ENCODE measurements at places on chromosomes 3 and 15.

DNA sequence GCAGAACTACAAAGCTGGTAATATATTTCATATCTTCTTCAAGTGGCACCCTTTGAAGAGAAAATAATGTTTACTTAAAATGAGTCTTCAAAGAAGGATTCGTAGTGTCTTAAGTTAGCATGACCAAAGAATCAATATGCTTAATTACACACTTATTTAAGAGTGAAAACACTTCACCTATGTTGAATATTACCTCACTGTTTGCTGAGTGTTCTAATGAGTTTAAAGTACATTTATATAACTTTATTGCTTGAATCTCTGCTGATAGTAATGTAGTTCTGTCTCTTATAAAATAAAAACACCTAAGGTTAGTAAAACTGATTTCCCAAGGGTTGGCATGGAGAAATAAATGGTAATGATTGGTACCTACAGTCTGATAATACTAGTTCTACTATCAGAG is 143.3 kb upstream of the SLC2A2 start:
- no peak for DNase-seq

DNA sequence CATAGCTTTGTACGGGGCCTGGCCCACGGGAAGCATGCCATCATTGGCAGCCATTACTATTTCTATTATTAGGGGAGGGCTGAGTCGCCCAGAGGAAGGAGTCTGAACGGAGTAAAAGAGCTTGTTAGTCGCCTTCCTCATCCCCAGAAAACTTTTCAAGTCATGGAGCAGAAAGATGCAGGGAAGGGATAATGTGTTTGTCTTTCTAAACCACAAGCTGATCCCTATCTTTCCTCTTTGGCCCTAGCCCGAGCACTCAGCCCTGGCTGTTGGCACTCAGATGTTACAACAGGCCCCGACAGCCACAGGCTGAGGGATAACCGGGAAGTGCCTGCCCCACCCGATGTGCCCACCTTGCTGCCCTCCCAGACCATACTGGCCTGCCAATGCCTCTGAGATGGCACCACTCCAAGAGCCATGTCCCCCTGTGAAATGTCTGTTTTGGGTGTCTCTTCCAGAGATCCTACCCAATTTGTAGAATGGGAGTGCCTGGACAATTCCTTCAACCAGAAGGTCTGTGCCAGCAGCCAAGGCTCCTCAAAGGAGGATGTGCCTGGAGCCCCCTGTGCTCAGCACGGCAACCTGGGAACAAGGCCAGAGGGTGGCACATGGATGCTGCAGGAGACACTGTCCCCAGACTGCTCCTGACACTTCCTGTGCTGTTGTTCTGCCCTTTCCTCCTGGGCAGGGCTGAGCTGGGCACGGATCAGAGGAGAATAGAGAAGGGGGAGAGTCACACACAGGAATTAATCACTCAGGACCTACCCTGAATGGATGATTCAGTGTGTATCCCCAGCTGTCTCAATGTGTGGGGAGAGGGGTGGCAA is 10.8 kb downstream of the PAK6 start:
- DNase-seq, result peak; percentile 63

DNA sequence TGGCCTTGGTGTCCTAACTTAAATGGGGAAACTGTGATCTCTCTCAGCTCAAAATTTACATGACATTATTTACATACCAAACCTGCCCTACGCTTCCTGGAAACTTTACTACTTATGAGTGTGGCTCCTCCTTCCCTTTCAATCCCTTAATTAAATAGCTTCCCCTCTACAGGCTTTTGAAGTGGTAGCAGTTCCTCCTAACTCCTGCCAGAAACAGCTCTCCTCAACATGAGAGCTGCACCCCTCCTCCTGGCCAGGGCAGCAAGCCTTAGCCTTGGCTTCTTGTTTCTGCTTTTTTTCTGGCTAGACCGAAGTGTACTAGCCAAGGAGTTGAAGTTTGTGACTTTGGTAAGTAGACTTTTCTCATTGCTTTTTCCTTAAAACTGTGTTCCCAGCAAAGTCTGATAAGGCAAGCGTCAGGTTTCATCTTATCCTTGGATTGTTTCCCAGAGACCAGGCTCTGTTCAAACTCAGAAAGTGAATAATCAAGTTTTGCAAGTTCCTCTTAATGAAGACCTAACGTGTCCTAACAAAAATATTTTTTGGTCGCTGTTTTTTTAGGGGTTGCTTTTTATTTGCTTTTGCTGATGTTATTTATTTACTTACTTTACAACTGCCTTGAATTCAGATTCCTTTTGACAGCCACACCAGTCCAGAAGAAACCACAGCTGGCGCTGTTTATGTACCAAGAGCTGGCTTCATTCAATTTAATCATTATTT is at the start of gene ACP3:
Gene ACP3 (plus strand): TSS at position 179 of the 720 bp plus-strand sequence. CDS start 50 bp downstream, at position 229.
- DNase-seq, result peak; percentile 76

GRCh38 chr3:166706094-166706493 is 674.0 kb downstream of the ZBBX start:
- no peak for DNase-seq

GRCh38 chr3:161559177-161559998 is 62.8 kb downstream of the OTOL1 start:
- peak; percentile 34 for DNase-seq

DNA sequence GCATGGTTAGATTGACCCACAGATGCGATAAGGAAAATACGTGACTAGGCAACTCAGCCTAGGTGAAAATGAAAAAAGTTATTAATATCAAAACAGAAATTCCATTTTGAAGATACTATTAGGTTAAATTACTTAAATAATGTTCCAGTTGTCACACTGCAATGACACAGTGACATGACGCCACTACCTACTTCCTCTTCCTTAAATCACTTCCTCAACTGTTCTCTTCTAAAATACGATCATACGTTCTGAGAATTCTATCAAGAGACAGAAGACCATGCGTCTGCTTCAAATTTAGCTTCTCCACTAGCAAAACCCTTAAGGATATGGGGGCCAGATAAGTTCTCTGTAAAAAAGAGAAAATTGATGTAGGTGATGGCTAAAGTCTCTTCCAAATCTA is 18.2 kb downstream of the CMTM6 start:
- DNase-seq, result no peak

DNA sequence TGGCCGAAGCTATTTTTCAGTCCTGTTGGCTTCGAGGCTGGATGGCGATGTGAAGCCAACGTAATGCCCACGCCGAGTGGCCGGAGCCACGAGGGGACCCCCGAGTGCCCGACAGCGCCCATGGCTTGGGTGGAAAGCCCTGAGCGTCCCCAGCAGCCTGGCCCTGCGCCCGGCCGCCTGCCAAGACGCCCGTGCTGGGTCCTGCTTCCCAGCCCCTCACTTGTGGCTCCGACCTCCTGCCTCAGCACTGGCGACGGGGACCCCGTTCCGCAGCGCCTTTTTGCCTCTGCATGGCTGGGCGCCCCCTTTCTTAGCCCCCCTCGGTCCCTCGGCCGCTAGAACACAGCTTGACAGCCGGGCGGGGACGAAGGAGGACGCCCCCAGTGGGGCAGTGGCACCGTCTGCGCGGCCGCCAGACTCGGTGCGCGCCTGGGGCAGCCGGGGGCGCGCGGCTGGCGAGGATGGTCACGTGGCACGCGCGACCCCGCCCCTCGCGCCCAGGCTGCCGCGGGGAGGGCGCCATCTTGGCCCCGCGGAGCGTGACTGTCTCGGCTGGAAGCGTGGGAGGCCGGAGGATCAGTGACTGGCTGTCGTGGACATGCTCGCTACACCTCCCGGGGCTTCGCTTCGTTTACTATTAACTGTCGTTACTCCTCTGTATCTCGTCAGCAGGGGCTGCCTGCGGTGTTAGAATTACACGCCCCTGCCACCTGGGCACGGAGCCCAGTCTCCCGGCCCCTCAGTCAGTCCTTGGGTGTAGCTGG is 626 bp upstream of the GPR176 start:
- DNase-seq, result peak; percentile 58

DNA sequence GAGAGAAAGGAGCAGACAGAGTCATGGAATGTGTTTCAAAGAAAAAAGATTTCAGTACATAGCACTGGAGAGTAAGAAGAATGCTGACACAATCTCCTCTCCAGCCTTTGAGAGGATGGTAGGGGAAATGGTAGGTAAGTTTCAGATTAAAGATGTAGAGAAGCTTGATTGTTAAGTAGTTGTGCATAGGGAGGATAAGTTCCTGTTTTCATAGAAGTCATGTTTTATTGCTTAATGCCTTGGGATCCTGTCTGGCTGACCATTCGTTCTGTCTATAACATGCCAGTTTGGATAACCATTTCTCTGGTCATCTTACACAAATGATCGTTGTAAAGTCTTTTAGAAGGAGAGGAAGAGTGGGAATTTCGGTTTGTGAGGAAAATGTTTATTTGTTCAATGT is 95.7 kb upstream of the IGSF10 start:
- DNase-seq, result no peak

- DNase-seq, result peak; percentile 32
These were observed at the start of gene PLA2G4F for GRCh38 chr15:42156243-42156922. Gene PLA2G4F (minus strand): TSS chr15:42156636. CDS start chr15:42156549, 87 bp downstream.

GRCh38 chr15:27238707-27239423 is 267.9 kb downstream of the GABRG3 start:
- DNase-seq, result no peak

DNA sequence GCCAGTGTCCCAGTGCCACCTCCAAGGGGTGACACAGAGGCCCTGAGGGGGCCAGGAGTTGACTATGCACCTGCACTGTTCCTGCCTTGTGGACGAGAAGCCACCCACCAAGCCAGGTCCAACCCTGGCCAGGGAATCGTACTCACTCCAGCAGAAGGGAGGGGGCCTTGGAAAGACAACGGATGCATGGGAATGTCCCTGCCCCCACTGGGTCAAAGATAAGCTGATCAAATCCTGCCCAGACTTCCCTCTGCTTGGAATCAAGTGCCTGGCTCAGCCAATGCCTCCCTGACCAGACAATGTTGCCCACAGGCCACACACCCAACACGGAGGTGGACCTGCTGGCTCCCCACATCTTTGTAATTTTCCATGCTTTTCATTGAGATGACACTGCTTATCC is 23.9 kb downstream of the CACNA2D2 start:
- no peak for DNase-seq

DNA sequence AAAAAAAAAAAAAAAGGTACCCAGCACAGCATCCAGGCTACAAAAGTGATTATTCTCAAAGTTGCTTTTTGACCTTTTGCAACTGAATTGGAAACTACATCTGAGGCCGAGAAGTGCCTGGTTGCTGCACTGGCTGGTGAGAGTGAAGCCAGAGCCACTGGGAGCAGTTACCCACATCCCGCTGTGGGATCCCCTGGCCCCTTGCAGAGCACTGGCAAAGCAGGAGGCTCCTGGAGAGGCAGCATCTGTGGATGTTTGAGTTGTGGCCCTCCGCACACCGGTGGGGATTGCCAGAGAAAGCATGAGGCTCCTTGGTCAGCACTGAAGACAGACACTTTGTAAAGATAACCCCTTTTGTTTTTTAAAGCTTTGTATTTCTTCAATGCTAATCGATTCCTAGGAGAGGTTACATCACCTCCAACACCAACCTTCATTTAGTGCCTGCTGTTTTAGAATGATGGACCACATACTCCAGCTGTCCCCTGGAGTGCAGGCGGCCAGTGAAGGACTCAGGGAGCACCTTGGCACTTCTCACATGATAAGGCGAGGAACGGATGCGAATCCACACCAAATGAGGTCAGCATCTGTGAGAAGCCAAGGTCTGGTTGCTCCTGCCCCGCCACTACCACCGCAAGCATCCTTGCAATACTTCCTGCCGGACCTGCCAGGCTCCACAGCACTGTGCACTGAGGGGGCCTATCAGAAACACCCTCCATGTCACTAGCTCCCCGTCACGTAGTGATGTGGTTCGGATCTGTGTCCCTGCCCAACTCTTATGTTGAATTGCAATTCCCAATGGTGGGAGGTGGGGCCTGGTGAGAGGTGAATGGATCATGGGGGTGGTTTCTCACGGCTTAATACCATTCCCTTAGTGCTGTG is 256.5 kb downstream of the GABRB3 start:
- no peak for DNase-seq

DNA sequence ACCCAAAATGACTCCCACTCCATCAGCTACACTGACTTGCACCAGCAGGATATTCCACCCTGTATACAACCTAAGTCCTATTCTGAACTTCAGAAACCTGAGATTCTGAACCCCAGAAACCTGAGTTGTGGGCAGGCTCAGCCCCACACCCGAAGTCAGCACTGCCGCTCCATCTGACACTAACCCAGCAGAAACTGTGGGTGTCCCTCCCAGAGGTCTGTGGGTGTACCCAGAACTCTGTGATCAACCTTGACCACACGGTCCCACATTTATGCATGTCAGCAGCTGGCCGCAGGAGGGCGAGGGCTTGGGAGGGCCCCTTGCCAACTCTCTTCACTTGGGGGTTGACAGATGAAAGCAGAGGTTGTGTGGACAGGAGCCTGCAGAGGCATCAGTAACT is 9.3 kb downstream of the OXTR start:
- DNase-seq, result no peak

GRCh38 chr3:127264292-127264691 is 23.6 kb downstream of the PRR20G start:
- DNase-seq, result peak; percentile 46

- DNase-seq, result no peak
These were observed 239.6 kb downstream of the GBE1 start for GRCh38 chr3:81521855-81522254.

GRCh38 chr15:75649045-75649761 is 1.5 kb downstream of the SNX33 start:
- DNase-seq, result no peak

DNA sequence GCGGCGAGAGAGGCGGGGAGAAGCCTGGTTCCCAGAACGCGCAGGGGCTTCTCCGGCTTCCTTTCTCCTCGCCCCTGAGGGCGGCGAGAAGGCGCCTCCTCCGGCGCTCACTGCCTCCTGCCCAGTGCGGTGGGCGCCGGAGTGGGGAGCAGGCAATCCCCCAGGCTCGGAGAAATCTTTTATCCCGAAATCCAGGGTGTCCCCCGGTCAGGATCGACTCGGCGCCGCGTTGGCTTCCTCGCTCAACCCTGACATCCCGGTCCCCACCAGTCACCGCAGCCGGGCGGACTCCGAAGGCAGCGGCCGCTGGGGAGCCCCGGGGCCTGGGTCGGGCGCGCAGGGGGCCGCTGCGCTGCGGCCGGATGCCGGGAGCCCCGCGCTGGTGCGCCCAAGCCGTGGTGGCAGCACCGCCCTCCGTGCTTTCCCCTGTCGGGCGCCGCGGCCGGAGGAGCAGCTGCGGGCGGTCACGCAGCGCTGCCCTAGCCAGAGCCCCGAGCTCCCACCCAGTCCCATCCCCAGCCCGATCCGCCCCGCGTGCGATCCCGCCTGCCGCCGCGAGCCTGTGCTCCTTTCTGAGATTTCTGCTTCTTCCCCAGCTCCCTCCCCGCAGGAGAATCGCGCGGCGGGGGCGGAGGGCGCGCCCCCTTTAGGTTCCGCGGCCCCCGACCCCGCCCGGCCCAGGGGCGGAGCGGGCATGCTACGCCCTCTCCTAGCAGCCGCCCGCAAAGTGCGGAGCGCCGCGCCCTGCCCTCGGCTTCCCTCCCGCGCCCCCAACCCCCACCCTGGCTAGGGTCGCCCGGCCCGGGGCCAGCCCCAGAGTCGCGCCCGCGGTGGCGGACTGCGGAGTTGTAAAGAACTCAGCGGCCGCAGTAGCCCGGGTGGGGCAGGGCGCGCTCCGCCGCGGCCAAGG is 683 bp upstream of the CACNA2D3 start:
- no peak for DNase-seq

- no peak for DNase-seq
These were observed 21.7 kb downstream of the AQP9 start for GRCh38 chr15:58159827-58160386.

Measured in mammary epithelial cell (primary cell).